Stimulated activated CD8-positive, alpha-beta memory T cell treated with anti-CD3 and anti-CD28 coated beads, Interleukin-2, amount 100 ng/mL, for 48 hours (primary cell): ENCODE measurements at places on chromosomes 7 and 10.

DNA sequence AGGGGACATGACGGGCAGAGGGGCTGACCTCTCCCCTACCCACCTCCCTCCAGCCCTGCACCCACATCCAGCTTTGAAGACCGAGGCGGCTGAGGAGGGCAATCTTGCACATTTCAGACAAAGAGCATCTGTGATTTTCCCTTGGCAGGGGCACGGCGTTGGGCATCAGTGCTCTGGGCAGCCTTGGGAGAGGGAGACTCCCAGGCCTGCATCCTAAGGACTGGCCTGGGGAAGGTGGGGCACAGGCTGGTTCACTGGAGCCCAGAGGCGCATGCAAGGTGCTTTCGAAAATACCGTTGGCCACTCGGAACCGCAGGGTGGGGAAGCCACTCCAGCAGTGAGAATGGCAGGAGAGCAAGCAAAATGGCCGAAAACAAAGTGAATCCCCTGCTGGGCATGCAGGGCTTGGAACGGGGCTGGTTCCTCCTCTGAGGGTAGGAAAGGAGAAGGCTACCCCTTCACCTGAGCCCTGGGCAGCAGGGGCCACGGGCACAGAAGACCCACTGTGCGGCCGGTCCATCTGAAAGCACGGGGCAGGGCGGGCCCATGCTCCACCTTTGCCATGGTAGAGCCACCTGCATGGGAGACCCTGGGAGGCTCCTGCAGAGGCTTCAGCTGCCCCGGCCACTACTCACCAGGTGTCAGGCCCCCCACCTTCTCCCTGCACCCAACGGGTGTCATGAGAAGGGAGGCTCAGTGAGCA is 49.8 kb downstream of the EBF3 start:
- DNase-seq, result no peak

- DNase-seq, result no peak
These were observed 110.1 kb upstream of the POM121L12 start for GRCh38 chr7:52925332-52925731.

- no peak for DNase-seq
These were observed 8.3 kb downstream of the FAM204A start for GRCh38 chr10:118333871-118334270.

DNA sequence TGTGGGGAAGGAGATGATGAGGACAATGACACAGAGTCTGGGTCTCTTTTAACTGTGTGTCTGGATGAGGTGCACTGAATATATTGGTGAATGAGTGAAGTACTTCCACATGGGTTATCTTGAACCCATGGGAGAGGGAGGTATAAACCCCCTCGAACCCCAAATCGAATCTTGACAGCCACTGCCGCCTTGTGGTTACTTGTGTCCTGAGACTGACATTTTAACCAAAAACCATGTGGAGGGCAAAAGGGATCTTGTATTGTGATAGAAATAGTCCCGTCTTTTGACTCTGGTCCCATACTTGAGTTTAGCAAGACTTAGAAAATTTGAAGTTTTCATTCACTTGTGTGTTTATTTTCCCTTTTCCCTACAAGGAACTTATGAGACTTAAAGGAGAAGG is 283.3 kb downstream of the PHTF2 start:
- DNase-seq, result no peak

DNA sequence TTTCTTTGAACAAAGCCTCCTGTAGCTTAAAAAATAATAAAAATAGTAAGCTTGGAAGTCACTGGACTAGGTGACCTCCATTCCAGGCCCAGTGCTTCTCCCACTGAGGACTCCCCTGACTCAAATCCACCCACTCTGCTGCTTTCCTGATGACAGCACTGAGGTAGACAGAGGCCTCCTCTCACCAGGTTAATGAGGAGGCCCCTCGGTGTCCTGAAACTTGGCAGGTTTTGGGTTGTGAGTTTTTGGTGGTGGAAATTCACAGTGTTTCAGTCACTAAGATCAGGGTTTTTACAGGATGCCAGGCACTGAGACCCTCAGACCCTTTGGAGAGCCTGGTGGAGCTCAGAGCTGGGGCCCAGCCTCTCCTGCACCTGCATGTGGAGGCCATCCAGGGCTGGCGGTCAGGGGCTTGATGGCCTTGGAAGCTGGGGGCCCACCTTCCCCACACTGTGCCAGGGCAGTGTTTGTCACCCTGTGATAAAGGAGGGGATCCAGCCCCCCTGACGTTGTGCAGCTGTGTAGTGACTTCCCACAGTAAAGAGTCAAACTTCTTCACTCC is 19.1 kb downstream of the TSPAN14 start:
- no peak for DNase-seq

DNA sequence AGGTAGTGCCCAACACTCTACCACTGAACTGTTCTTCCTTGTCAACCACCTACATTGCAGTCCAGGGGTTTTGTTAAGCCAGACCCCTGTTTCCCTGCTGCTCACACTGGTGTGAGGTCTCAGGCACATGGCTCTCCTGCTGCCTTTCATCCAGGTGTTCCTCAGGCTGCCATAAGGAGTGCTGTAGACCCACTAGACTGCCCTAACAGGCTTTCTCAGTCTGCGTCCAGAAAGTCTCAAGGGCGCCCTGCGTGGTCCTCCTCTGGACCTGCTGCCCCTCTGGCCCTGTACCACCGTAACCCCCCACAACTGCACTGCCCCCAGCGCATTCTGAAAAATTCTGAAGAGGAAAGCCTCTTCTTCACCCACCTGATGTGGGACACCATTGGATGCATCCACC is 225.7 kb upstream of the ANKRD30A start:
- DNase-seq, result no peak

GRCh38 chr10:36381748-36382147 is 739.7 kb upstream of the FZD8 start:
- no peak for DNase-seq

- DNase-seq, result no peak
These were observed 119.2 kb upstream of the PCBD1 start for GRCh38 chr10:71007516-71007915.

GRCh38 chr7:39051707-39052106 is 74.0 kb downstream of the POU6F2 start:
- DNase-seq, result no peak

GRCh38 chr10:33621101-33621500 is 286.6 kb upstream of the NRP1 start:
- DNase-seq, result no peak
